ENCODE measurements at places on chromosomes 6 and 20.
A peak's percentile ranks its signal among the peaks of the same experiment; 100 is the strongest.

- no peak for DNase-seq
Observed at GRCh38 chr6:36110863-36111262, 19.4 kb upstream of the MAPK13 start.

DNA sequence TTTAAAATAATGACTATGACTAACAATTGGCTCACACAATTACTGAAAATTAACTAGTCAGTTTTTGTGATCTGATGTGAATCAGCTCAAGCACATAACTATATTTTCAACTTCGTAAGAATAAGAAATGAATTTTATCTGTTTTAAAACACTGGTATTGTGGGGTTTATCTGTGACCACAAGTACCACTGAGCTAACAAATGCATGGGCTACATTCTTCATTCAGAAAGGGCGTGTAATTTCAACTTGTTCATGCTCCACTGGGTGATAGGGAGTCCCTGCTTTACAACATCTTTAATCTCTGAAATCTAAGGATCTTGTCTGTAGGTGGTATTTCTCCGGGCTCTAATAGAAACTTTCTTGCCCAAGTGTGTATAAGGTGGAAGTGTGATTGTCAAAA is 1311.5 kb upstream of the GJE1 start:
- no peak for DNase-seq

DNA sequence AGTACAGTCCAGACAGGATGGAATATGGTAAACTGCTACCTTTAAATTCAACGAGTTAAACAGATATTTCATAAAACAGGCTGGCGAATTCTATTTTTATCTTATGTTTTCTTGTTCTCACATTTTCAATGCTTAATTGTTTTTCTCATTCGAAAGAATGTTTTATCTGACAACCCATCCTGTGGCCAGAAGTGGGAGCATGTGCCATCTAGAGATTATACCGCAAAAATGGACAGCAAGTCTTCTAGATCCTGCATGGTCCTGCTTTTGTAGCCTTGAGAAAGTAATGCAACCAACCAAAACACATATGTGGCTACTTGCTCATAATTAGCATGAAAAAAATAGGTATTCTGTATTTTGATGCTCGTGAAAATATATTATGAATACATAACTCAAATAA is 30.7 kb downstream of the TUBB2B start:
- no peak for DNase-seq

DNA sequence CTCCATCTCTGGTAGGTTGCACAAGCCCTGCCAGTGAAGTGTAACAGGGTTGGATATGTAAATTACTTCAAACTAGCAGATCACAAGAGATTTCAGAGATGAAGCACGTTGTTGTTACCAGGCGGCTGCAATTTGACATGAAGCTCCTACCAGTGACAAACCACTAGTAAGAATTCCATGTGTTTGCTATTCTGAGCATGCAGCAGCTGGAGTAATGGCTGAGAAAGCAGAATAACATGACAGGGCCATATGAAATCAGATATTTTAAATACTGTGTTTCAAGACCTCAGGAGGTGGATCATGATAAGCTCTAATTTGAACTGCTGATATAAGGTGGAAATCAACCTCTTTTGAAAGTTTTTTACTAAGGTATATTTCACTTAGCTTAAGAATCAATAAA is 11.4 kb downstream of the RIN2 start:
- DNase-seq = no peak

GRCh38 chr6:111774346-111774703 is 98.9 kb downstream of the FYN start:
- no peak for DNase-seq

- DNase-seq = no peak
Observed at GRCh38 chr20:11624704-11625103, 293.0 kb upstream of the BTBD3 start.

DNA sequence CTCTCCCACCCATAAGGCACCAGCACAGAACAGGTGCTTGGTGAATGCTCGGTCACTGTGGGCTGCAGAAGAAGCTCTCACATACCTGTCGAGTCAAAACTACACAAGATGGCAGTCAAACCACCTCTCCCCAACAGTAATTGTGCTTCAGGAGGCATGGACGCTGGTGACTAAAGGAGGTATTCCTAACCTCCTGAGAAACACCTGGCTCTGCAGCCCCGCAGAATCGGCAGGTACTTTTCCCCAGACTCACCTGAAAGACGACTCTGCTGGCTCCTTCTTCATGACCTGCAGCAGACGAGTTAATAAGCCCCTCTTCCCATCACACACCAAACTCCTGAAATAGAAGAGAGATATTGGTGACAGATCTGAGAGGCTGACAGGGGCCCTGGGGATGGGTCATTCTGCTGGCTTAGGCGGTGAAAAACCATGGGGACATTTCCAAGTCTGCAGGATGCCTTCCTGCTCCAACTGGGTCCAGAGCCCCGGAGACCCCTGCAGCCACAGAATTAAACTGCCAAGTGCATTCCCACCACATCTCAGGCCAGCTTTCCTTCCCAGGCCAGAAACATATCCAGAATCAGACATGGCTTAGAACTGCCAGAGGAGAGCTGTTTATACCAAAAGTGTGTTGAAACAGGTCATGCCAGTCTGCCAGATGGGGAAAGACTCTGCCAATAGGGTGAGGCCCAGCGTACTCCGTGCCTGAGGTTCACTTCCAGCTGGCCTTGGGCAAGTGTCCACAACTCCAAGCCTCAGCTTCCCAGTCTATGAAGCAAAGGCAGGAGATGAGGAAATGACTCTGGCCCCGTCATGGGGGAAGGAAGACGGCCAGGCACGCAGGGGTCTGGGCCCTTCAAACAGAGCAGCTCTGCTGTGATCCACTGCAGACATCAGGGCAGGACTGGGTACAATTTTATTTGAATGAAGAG is 53.0 kb downstream of the MYH7B start:
- peak; percentile 21 for DNase-seq

DNA sequence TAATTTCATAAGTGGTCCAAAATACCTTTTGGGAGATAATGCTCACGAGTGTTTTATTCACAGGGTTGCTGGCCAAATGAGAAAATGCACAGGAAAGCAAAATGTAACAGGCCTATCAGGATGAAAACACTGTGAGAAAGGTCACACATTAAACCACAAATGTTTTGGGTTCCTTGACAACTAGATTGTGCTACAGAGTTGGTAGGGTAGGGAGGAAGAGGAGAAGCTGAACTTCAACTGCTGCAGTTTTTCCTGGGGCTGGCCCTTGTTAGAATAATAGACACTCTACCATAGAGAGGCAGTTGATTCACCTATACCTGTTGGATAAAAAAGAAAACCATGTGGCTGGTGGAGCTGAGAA is 28.1 kb upstream of the PAQR8 start:
- DNase-seq = no peak

GRCh38 chr6:79824202-79824601 is 123.2 kb downstream of the ELOVL4 start:
- DNase-seq = no peak

- no peak for DNase-seq
Observed at GRCh38 chr6:32460528-32460927, 20.8 kb downstream of the HLA-DRA start.

DNA sequence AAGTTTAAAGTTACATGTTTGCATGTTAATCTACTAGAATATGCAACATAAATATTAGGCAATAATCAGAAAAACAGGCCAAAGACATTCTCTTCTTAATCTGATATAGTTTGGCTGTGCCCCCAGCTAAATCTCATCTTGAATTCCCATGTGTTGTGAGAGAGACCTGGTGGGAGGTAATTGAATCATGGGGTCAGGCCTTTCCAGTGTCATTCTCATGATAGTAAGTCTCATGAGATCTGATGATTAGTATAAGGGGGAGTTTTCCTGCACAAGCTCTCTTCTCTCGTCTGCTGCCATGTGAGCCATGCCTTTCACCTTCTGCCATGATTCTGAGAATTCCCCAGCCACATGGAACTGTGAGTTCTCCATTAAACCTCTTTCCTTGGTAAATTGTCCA is 1241.7 kb upstream of the ADGRB3 start:
- no peak for DNase-seq

DNA sequence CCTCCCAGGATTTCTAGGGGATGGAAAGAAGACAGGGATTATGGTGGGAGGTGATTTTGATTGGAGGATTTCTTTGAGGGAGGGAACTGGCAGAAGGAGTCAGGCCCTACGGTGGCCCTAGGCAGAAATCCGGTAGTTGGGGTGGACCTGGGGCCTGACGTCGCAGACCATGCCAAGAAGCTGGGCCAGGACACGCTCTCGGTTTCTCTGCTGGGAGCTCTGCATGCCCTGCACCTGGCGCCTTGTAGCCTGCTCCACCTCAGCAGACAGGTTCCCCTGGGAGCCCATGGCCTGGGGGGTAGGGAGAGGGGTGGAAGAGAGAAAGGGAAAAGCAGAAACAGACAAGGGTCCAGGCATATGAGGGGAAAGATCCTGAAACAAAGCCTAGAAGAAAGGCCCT is 1.1 kb downstream of the ATP6V1G2 start:
- DNase-seq = no peak

- no peak for DNase-seq
Observed at GRCh38 chr20:19867074-19867473, 109.0 kb downstream of the RIN2 start.

DNA sequence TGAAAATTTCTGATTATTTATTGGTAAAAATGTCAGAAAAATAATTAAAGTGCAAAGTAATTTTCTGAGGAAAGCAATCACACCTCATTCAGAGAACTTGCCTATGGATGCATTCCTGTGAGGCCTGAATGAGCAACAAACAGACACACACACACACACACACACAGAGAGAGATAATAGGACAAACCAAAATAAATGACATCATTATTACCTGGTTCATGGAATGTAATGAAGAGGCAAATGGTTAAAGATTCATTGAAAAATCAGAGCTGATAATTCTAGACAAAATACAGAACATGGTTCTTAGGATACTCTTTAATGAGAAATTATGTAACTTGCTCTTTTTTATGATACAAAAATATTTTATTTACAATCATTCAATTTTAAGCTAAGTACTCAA is 490.6 kb upstream of the POU3F2 start:
- no peak for DNase-seq

GRCh38 chr20:50034567-50035180 is 51.9 kb downstream of the SNAI1 start:
- peak; percentile 80 for DNase-seq

DNA sequence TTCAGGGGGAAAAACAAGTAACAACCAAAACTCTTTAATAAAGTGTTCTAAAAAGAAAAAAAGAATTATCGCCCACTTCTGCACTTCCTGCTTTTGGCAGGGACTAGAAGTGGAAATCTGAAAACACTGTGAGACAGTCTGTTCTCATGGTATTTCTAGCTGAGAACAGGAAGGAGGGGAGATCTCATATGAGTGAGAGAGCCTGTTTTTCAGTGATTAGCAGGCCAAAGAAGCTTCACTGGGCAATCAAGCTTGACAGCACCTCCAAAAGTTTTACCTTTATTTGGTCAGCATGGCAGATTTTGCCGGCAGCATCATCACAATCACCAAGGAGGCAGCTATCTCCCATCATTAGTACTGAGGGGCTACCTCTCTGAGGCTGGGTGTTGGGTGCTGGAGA is 79.5 kb upstream of the ATXN1 start:
- no peak for DNase-seq

Data from left hindlimb (tissue), 1 donor.